ENCODE measurements at places on chromosomes 13 and 19. TPM values are rescaled to one million over a fixed set of nuclear protein-coding genes. Genes with fewer than 3 reads are reported as not detected.

Gene ZNF85
- 9.7 TPM for total RNA-seq

Gene KLK4
- total RNA-seq = not detected

Gene ZNF564
- 6.5 TPM for total RNA-seq

Gene ERICH4
- not detected for total RNA-seq

Gene FCER2
- total RNA-seq = not detected

Gene NKPD1
- total RNA-seq = 0.20 TPM

Gene VSIG10L
- under 0.01 TPM for total RNA-seq

Gene TLE6
- total RNA-seq = 0.99 TPM

Gene ARL11
- total RNA-seq = 0.22 TPM

Gene ZNF813
- 4.4 TPM for total RNA-seq

Gene ATP4A
- not detected for total RNA-seq

Gene BORA
- total RNA-seq = 3.7 TPM

Gene OCEL1
- total RNA-seq = 4.0 TPM

Gene ADAT3
- 1.3 TPM for total RNA-seq

Gene CEACAM3
- not detected for total RNA-seq

Gene CLASRP
- 9.1 TPM for total RNA-seq

Gene ZNF256
- total RNA-seq = 3.2 TPM

Gene FCHO1
- 0.65 TPM for total RNA-seq

Gene PTH2
- not detected for total RNA-seq

Gene C19orf33
- 0.40 TPM for total RNA-seq

Gene TMEM86B
- total RNA-seq = 0.99 TPM

Gene PRR20E
- not detected for total RNA-seq

Gene DCT
- not detected for total RNA-seq

Gene ZNF583
- 5.8 TPM for total RNA-seq

Gene WDFY2
- 4.4 TPM for total RNA-seq

Gene RFXANK
- 69.5 TPM for total RNA-seq

Gene IGFL3
- total RNA-seq = not detected

Gene FKBP8
- 137 TPM for total RNA-seq

Gene CEACAM16
- not detected for total RNA-seq

Gene PDCD5
- 70.6 TPM for total RNA-seq

Gene URAD
- total RNA-seq = not detected

Gene ZNF83
- 19.4 TPM for total RNA-seq

Gene PALM3
- total RNA-seq = not detected

Gene SYDE1
- 14.3 TPM for total RNA-seq

Gene PSG4
- total RNA-seq = not detected

Gene CCL25
- total RNA-seq = not detected

Gene C19orf67
- not detected for total RNA-seq

Gene FGF21
- total RNA-seq = not detected

Gene MLLT1
- total RNA-seq = 8.7 TPM

Gene ADGRE3
- total RNA-seq = not detected

Gene ZNF600
- 2.2 TPM for total RNA-seq

Gene HS6ST3
- not detected for total RNA-seq

Gene DAND5
- under 0.01 TPM for total RNA-seq

Gene SERPINE3
- not detected for total RNA-seq

Gene DACH1
- 0.44 TPM for total RNA-seq

Gene ZNF850
- total RNA-seq = 3.0 TPM

Gene CERS1
- 5.6 TPM for total RNA-seq

Gene CLEC17A
- total RNA-seq = not detected

Gene F7
- not detected for total RNA-seq

Gene CD177
- total RNA-seq = 2.6 TPM

Gene ZNF625
- total RNA-seq = 11.7 TPM

Gene FBXO17
- total RNA-seq = 20.0 TPM

Gene MRPL4
- total RNA-seq = 12.9 TPM

Gene ZNF837
- 1.6 TPM for total RNA-seq

Gene SOX1
- total RNA-seq = not detected

Gene NOTCH3
- total RNA-seq = 0.20 TPM

Gene NLRP4
- total RNA-seq = not detected

Gene NLRP5
- total RNA-seq = not detected

Measured in lung microvascular endothelial cell (primary cell).